ENCODE measurements at places on chromosomes 1 and 21.

DNA sequence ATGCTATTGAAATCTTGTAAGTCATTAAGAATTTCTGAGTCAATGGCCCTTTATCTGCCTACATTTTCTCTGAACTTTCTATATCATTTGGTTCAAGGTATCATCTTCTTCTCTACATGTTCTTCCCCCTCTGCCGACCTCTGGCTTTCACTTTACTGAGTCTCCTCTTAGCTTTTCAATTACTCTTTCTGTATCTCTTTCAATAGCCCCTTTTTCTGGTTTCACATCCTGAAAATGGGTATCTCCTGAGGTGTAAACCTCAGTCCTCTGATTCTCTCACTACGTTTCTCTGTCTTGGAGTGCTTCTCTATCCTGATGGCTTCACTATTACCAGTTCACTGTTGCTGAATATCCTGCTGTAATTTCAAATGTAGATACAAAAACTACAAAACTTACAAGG, 98.9 kb downstream of the LYST start:
- DNase-seq, result peak; percentile 61
- peak overlapping the region; percentile 58 for H3K27ac ChIP-seq
- no peak overlapping the region for H3K4me3 ChIP-seq
- H3K36me3 ChIP-seq, result peaks cover 11% of the 10 kb centered on the region
- peaks cover 17% of the 10 kb centered on the region for H3K4me1 ChIP-seq

DNA sequence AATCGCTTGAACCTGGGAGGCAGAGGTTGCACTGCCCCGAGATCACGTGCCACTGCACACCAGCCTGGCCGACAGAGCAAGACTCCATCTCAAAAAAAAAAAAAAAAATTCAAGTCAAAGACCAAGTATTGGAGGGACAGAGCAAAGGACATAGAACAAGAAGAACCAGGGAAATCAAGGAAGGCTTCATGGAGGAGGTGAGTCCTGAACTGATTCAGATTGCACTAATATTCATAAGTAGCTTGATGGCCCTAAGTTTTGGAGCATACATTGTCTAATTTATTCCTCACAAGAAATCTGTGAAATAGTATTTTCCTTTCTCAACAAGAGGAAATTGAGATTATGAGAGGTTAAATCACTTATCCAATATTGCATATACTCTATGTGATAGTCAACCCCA, 3.9 kb upstream of the PRR9 start:
- no peaks in the 10 kb centered on the region for H3K4me1 ChIP-seq
- DNase-seq, result no peak
- H3K36me3 ChIP-seq, result no peaks in the 10 kb centered on the region
- H3K4me3 ChIP-seq, result no peak overlapping the region
- H3K27ac ChIP-seq, result no peak overlapping the region
- peaks cover 48% of the 10 kb centered on the region for H3K27me3 ChIP-seq

DNA sequence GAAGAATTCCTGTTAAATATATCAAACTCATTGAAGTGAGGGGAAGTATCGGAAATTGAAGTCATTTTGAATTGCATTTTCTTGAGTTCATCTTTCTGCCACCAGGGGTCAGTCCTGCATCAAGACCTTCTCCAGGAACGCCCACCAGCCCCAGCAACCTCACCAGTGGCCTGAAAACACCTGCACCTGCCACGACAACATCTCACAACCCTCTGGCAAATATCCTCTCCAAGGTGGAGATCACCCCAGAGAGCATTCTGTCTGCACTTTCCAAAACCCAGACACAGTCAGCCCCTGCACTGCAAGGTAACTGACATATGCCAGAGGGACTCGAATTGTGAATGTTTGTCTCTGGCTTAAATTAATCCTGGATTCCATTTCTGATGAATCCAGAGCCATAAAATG, 22.8 kb upstream of the TARS2 start:
- peak overlapping the region; percentile 83 for H3K27ac ChIP-seq
- no peaks in the 10 kb centered on the region for H3K27me3 ChIP-seq
- no peaks in the 10 kb centered on the region for H3K36me3 ChIP-seq
- peak; percentile 63 for DNase-seq
- no peak overlapping the region for H3K4me3 ChIP-seq

DNA sequence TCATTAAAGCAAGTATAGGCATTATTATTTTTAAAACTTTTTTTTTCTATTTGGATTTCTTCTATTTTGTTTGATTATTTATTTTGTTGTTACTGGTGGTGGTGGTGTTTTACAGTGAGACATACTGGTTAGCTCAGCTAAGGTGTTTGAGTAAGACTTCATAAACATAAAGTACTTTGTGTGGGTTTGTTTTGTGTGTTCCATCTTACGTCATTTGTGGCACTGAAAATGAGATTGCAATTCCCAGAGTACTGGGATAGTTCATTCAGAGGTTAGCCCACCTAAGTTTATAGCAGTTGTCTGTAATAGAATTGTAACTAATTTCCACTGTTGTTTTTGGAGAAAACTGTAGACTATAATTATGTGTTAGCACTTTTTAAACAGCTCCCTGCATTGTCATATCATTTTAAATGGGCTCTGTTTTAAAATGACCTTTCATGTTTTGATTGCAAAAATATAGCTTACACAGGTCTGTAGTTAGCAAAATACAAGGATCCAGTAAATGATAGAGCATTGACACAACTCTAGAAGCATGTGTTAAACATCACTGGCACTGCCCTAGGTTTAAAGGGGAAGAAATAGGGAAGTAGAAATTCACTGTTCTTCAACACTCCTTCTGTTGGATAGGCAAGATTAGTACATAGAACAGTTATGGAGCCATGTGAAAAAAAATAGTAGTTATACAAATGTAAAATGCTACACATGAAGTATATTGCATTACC, 171.7 kb downstream of the NFIA start:
- no peak overlapping the region for H3K4me3 ChIP-seq
- H3K4me1 ChIP-seq, result peaks cover 8% of the 10 kb centered on the region
- DNase-seq, result no peak
- no peaks in the 10 kb centered on the region for H3K27me3 ChIP-seq

DNA sequence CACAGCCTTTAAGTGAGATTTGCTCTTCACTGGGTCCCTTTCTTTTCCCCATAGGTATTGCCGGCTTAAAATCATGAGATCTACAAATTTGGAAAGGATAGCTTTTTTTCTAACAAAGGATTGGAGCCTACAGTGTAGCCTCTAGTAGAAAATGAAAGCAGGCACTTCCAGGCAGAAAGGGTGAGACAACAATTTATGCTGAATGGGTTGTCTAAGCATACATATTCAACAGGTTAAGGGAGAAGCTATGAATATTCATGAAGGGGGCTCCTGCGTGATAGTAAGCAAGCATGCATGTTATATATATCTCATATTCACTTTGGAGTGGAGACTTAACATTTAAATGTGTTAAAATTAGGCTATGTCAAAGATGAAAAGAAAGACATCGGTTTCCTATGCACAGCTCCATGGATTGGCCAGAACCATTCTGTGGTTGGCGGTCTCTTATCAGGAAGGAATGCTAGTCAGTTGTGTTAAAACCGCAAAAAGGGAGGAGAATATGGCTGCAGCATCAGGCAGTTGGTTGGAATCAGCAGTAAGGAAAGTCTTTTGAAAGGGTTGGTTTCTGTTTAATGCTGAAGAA, 66.0 kb downstream of the VCAM1 start:
- no peaks in the 10 kb centered on the region for H3K4me1 ChIP-seq
- H3K36me3 ChIP-seq, result peaks cover 9% of the 10 kb centered on the region
- no peak overlapping the region for H3K27ac ChIP-seq
- peaks cover 10% of the 10 kb centered on the region for H3K27me3 ChIP-seq
- no peak overlapping the region for H3K4me3 ChIP-seq

DNA sequence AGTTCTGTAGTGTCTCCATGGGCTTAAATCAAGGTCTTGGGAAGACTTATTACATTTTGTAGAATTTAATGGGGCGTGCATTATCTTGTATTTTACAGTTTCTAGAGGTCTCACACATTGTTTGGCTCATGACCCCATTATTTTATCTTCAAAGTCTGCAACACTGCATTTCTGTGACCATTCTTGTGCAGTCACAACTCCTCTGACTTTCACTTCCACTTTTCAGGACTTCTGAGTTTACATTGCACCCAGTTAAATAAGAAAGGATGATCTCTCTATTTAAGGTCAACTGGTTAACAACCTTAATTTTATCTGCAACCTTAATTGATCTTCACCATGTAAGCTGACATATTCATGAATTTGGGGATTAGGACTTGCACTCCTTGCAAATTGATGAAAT, 1186.6 kb downstream of the MRPL39 start:
- H3K36me3 ChIP-seq, result peaks cover 7% of the 10 kb centered on the region
- H3K4me1 ChIP-seq, result peaks cover 9% of the 10 kb centered on the region
- no peak overlapping the region for H3K27ac ChIP-seq
- no peak overlapping the region for H3K4me3 ChIP-seq

DNA sequence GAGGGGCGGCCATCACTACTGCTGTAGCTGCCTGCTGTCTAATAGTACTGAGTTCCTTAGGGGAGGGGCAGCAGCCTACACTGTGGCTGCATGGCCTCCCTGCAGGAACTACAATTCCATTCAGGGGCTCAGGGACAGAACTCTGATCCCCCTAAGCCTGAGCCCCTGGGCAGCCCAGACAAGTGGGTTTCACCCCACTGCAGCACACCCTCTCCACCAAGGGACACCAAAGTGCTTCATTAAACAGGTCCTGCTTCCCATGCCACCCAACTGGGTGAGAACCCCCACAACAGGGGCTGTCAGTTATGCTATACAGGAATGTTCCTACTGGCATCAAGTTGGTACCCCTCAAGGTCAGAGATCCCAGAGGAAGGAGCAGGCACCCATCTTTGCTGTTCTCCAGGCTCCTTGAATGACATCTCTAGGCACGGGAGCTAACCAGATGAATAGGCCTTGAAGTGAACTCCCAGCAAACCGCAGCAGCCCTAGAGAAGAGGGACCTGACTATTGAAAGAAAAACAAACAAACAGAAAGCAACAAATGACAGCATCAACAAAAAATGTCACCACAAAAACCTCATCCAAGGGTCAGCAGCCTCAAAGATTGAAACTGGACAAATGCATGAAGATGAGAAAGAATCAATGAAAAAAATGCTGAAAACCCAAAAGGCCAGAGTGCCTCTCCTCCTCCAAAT, 437.4 kb downstream of the NUF2 start:
- H3K36me3 ChIP-seq, result no peaks in the 10 kb centered on the region
- H3K27ac ChIP-seq, result no peak overlapping the region
- no peaks in the 10 kb centered on the region for H3K4me1 ChIP-seq
- DNase-seq, result no peak
- no peaks in the 10 kb centered on the region for H3K27me3 ChIP-seq

DNA sequence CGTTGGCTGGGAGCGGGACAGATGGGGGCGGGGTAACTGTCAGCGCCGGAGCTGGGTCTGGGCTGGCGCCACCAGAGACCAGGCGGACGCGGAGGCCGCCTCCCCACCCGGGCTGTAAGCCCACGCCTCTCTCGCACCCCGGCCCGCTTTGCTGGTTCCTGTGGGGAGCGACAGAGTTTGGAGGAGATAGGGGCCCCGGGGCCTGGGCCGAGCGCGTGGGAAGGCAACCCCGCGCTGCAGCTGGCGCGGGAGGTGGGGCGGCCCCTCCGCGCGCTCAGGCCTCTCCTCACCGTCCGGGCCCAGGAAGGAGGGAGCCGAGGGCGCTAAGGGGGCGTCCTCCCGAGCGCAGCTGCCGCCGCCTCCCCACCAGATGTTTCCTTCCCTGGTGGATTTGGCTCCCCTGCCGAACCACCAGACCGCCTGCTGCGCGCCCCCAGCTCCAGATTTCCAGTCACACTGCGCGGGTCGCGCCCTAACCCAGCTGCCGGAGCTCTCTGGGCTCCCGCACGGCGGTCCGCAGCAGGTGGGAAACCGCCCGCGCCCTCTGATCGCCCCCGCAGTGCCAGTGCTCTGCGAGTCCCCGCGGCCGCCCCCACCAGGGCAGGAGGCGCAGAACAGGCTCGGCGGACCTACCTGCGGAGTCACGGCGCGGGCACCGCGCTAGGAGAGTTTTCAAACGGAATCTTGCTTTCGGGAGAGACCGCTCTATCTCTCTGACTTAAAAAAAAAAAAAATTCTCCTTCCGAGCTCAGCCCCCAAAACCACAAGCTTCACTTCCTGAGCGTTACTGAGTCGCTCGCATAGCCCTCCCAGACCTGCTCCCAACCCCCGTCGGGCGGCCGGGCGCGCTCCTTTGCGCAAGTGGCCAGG, 1.1 kb downstream of the GFI1 start:
- H3K27ac ChIP-seq, result no peak overlapping the region
- peak; percentile 55 for DNase-seq
- H3K4me3 ChIP-seq, result peak overlapping the region; percentile 89

GRCh38 chr1:17018849-17019248, 7.1 kb upstream of the ATP13A2 start:
- peak overlapping the region; percentile 52 for H3K4me3 ChIP-seq
- peaks cover 11% of the 10 kb centered on the region for H3K4me1 ChIP-seq
- no peaks in the 10 kb centered on the region for H3K27me3 ChIP-seq
